NCI-H446 (cell line): ENCODE measurements at places on chromosomes 5 and 9.
A peak's percentile ranks its signal among the peaks of the same experiment; 100 is the strongest.

GRCh38 chr5:101977729-101978345, 318.2 kb downstream of the SLCO4C1 start:
- peak; percentile 48 for DNase-seq

GRCh38 chr5:145775411-145775810, 59.7 kb downstream of the PRELID2 start:
- DNase-seq, result no peak

GRCh38 chr9:112608851-112609250, 109.1 kb downstream of the INIP start:
- no peak for DNase-seq

- no peak for DNase-seq
Measured at GRCh38 chr5:139688751-139689372, 40.7 kb downstream of the CXXC5 start.

GRCh38 chr9:116717150-116717549, 30.0 kb downstream of the TRIM32 start:
- no peak for DNase-seq

DNA sequence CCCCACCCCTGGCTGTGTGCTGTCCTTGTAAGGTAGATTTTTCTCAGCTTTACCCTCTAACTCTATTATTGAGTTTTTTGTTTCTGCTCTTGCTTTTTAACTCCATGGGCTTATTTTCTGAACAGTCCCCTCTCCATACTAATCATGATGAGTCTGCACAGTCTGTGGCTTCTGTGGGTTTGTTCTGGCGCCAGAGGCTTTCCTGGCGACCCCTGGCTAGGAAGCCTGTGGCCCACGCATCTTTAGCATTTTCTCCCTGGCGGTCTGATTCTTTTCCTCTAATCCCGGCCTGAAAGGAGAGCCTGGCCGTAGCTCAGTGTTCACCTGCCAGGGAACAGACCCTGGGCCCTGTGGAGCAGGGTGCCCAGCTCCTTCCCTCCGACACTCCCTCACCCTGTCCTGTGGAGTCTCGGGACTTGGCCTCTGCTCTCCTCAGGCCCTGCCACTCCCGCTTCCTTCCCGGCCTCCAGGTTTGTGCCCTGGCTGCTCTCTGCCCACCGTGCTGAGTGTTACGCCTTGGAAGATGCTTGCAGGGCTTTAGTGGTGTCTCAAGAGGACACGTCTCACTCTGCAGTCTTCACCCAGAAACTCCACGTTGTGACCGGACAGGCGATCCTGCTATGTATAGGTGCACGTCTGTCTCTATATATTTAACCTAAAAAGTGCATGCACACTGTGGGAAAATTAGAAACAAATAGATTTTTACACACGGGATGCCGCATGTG, 31.7 kb upstream of the LRRC14B start:
- no peak for DNase-seq
